Adipose tissue (tissue), 3 donors: ENCODE measurements at places on chromosomes 5 and 9. TPM values are rescaled to one million over a fixed set of nuclear protein-coding genes. Genes with fewer than 3 reads are reported as not detected.

Gene ADAMTS19
- 0.06 TPM for polyA plus RNA-seq

Gene SHB
- 3.5 TPM for polyA plus RNA-seq

Gene SV2C
- polyA plus RNA-seq, result 0.04 TPM

Gene CCDC192
- polyA plus RNA-seq, result not detected

Gene TRIM14
- polyA plus RNA-seq, result 1.2 TPM

Gene DMRTA1
- polyA plus RNA-seq, result 0.92 TPM

Gene CFAP77
- polyA plus RNA-seq, result not detected

Gene GCNT4
- 0.91 TPM for polyA plus RNA-seq

Gene HTR1A
- polyA plus RNA-seq, result not detected

Gene BHMT
- 0.24 TPM for polyA plus RNA-seq

Gene PRR16
- 1.7 TPM for polyA plus RNA-seq

Gene ARHGAP26
- polyA plus RNA-seq, result 6.5 TPM

Gene CDH18
- polyA plus RNA-seq, result 0.06 TPM

Gene GFI1B
- 0.02 TPM for polyA plus RNA-seq

Gene CYSRT1
- 0.20 TPM for polyA plus RNA-seq

Gene EQTN
- polyA plus RNA-seq, result not detected

Gene PWWP2A
- polyA plus RNA-seq, result 7.2 TPM

Gene UNC13B
- 21.9 TPM for polyA plus RNA-seq

Gene FAM151B
- polyA plus RNA-seq, result 1.1 TPM

Gene MAP1B
- 11.3 TPM for polyA plus RNA-seq

Gene NIM1K
- polyA plus RNA-seq, result 0.20 TPM
